ENCODE measurements at places on chromosomes 16 and 17. TPM values are rescaled to one million over a fixed set of nuclear protein-coding genes. Genes with fewer than 3 reads are reported as not detected.

DNA sequence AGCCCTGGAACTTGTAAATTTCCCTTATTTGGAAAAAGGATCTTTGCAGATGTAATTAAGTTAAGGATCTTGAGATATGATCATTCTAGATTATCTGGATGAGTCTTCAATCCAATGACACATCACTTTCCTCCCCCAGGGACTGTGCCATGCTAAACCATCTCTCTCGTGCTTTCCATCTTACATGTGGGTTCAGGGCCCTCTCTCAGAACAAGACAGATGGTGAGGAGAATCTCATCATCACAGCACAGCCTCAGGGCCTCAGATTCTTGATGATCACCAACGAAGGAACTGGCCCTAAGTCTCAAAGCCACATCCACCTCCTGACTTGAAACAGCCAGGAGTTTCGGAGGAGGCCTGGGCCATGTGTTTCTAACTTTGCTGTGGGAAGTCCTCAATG lies 78.7 kb downstream of the LITAF start:
- DNase-seq, result no peak

DNA sequence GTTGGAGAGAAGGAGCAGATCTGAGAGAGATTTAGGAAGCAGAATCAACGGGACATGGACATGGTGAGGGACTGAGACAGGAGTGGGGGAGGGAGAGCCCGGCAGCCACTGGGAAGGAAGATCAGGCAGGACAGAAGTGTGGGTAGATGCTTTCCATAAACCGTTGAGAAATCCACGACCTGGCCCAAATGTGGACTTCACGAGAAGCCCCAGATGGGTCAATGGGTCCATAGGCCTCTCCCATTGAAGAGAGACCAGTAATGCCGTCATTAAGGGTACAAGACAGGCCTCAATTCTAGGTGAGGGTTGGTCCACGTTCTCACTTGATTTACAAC lies 530 bp upstream of the CCL22 start:
- DNase-seq, result no peak

- no peak for DNase-seq
These were observed 186.4 kb upstream of the CDH13 start for GRCh38 chr16:82440336-82440735.

DNA sequence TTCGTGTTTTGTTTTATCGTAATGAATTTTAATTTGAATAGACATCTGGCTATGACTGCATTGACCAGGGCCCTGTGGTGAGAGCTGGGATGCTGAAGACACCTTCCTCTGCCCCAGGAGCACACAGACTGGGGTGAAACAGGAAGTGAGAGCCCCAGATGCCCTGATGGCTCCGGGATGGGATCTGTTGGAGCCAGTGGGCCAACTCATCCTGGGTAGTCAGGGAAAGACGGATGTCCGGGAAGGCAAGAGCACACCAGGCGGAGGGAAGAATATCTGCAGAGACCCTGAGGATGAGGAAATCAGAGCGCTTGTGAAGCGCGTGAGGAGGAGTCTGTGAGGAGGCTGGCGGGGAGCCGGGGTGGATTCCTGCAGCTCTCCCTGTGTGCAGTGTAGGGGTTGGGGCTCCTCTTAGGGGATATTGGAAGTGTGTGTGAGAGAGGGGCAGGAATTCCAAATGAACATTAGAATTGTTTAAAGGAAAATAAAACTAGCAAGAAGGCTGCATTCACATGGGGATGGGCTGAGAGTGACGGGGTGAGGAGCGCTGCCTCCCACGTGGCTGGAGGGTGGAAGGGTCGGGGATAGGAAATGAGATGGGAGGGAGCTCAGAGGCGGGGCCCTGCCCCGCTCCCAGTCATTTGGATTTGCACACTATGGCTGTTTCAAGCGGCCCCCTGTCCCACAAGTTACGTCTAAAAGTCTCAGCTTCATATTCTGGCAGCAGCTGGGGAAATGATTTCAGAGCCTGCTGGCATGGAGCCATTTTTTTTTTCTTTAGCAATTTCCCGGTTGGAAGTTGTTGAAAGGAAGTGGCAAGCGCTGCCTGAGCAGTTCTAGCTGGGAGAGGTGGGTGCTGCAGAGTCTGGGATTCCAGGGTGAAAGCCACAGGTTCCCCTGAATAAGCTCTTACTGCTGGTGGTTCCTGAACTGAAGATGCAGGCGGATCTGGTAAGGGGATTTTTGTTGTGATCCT lies 71.2 kb upstream of the LGALS9 start:
- DNase-seq, result peak; percentile 50

RHOT1 gene
- total RNA-seq, result 43.6 TPM

RAB26 gene
- not detected for total RNA-seq

IL17C gene
- not detected for total RNA-seq

SSTR5 gene
- total RNA-seq, result not detected

- DNase-seq, result no peak
These were observed 24.2 kb downstream of the CASKIN2 start for GRCh38 chr17:75490953-75491649.

ABCC1 gene
- 25.0 TPM for total RNA-seq

GRCh38 chr17:45316434-45317110 lies at the start of gene MAP3K14:
TSS of gene MAP3K14 (minus strand) at chr17:45317020. CDS start at chr17:45290745, 26,275 bp downstream.
- DNase-seq, result no peak

TEDC2 gene
- total RNA-seq, result 36.3 TPM

SLC52A1 gene
- total RNA-seq, result not detected

GRCh38 chr16:50842589-50842988 lies 100.7 kb downstream of the CYLD start:
- DNase-seq, result peak; percentile 39

DNA sequence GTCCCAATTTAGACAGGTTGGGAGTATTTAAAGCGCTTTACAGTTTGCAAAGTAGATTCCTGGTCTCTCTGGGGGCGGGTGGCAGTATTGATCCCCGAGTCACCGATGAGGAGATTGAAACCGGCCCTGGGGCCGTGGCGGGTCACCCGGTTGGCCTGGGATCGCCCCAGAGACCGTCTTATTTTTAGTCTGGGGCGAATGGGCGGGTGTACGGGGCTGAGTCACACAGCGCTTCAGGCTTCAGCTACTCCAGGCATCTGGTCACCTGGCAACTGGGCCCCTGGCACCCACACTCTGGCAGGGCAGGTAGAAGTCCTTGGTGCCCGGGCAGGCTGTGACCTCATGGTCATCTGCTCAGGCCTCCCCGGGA lies 669 bp downstream of the MIEF2 start:
- DNase-seq, result no peak

GRCh38 chr17:66678061-66678460 lies 156.9 kb upstream of the CACNG5 start:
- DNase-seq, result no peak

EVI2B gene
- total RNA-seq, result 0.47 TPM

KIAA0753 gene
- 14.7 TPM for total RNA-seq

DNA sequence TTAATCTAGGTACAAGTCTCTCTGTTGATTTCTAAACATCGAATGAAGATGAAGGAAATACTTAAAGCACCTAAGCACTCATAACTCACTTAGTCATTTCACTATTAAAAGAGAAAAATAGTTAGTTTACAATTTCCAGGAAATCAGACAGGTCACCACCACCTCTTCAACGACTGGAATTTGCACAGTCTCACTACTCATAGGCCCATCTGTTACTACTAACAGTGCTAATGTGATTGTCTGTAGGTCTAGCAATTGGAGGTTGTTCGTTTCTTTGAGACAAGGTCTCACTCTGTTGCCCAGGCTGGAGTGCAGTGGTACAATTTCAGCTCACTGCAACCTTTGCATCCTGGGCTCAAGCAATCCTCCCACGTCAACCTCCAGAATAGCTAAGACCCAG lies 444.6 kb downstream of the MAF start:
- DNase-seq, result no peak

DNA sequence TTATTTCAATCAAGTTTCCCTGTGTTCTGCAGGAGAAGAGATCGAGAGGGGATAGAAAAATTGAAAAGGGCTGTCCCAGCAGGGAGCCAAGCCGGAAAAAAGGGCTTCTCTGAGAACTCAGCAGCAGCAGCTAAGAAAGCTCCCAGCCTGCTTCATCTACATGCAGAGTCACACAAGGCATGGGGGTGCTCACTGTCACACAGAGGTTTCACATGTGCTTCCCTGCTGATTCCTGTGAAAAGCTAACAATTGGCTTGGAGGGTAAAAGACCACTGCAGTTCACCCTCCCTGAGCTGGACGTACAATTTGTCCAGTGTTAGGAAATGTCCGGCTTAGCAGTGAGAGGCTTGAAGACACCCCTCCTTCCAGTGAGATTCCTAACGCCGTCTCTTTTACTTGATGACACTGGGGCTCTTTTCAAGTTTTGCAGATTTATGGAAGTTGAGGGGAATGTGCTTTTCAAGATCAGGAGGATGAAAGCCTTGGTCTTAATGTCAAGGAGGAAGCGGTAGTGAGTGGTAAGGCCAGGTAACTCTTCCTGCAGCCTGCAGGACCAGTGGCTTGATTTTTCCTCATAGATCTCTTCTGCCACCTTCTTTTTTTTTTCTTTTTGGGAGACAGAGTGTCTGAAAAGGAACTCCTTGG lies 85.6 kb downstream of the WNT3 start:
- DNase-seq, result no peak

GRCh38 chr17:37651849-37652248 lies 8.6 kb upstream of the DDX52 start:
- DNase-seq, result no peak

MT1E gene
- total RNA-seq, result 63.9 TPM

- no peak for DNase-seq
These were observed 1243.8 kb downstream of the CDH8 start for GRCh38 chr16:60792437-60792836.

STAC2 gene
- not detected for total RNA-seq

TBC1D10B gene
- 42.5 TPM for total RNA-seq

SLFN11 gene
- total RNA-seq, result 13.9 TPM

GRCh38 chr16:86546638-86547013 lies 8.4 kb downstream of the MTHFSD start:
- no peak for DNase-seq

DNA sequence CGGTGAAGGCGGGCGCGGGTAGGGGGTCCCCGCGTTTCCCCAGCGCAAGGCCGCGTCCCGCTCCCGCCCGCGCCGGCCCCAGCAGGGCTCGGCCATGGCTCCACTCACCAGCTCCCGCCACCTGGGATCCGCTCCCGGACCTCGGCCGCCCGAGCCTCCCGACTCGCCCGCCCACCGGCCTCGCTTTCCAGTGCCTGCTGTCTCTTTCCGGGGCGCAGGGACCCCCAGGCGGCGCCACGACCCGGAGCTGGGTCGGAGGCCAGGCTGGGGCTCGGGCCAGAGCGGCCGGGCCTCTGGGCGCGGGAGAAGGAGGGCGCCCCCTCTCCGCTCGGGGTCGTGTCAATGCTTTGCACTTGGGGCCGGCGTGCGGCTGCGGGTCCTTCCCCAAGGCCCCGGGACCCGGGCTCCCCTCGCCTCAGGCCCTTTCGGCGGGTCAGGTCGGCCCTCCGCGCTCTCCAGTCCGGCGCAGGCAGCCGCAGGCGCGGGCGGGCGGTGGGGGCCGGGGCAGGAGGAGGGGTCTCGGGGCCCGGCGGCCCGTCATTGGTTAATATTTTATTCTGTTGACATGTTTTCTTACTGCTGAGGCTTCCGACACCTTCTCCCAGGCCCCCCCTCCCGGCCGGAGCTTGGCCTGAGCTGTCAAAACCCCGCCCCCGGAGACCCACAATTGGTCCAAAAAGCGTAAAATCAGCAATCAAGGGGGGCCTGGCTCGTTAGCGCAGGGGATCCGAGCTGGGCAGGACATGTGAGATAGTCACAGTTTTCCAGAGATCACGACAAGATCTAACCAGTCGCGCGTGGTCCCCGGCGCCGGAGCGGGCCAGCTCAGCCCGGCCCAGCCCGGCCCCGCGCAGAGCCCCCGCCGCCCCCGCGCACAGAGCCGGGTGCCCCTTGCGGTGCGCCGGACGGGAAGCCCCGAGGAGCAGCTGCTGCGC lies at the start of gene TBX2:
TSS of gene TBX2 (plus strand) at position 713 of the 935 bp plus-strand sequence. CDS start 334 bp downstream, outside the sequence.
- peak; percentile 95 for DNase-seq

DNA sequence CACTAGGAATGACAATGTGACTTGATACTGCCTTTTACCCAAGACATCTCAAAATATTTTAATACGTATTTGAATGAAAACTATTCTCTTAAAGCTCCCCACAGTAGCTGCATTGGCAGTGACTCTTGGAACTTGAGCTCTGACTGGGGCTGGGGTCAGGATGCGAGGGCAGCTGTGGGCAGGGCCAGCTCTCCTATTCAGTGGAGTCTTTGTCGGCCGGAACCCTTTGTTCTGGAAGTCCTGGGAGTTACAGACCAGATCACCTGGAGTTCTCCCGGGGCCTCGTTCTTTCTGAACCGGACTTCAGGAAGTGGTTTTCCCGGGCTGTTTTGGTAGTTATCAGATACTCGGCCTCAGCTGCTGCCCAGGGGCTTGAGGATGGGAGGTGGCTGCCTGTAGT lies 84.9 kb downstream of the NPIPB11 start:
- peak; percentile 37 for DNase-seq

GRCh38 chr17:17711641-17712162 lies 30.4 kb downstream of the RAI1 start:
- DNase-seq, result peak; percentile 68

DNA sequence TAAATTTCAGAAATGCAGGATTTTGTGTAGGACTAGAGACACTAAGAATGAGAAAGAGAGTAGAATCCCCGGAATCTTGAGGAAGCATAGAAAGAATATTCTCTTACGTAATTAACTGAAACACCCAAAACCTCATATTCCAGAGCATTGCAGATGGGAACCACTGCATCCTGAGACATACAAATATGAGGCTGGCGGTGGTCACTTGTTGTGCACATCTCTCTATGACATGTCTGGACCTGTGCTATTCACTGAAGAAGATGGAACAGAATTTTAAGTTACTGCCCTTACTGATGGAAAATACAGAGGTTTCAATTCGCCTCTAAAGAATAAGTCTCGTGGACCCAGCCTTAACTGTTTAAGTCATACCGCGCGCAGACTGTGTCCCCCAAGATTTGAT lies 806 bp downstream of the RAD51C start:
- no peak for DNase-seq

GRCh38 chr17:64253470-64253869 lies 9.6 kb downstream of the TEX2 start:
- DNase-seq, result no peak

- DNase-seq, result no peak
These were observed 132.3 kb upstream of the RPL38 start for GRCh38 chr17:74070998-74071679.

DNA sequence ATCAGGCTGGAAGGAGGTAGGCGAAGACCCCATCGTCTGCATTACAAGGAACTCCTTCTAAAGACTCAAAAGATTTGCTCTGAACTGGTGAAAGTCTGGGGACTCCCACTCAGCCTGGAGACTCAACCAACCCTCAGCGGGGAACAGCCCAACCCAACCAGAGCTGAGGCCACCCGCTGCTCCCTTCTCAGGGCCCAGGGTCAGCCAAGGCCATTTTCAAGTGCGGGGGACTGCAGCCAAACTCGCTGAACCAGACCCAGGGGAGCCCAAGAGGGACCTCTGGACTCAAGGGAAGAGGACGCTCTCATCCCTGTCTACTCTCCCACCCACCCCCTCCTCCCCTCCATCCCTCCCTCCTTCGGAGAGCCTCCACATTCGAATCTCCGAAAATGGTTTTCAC lies 24.1 kb downstream of the XYLT1 start:
- no peak for DNase-seq

GRCh38 chr17:61420745-61421398 lies 21.2 kb downstream of the TBX2 start:
- DNase-seq, result no peak

DNA sequence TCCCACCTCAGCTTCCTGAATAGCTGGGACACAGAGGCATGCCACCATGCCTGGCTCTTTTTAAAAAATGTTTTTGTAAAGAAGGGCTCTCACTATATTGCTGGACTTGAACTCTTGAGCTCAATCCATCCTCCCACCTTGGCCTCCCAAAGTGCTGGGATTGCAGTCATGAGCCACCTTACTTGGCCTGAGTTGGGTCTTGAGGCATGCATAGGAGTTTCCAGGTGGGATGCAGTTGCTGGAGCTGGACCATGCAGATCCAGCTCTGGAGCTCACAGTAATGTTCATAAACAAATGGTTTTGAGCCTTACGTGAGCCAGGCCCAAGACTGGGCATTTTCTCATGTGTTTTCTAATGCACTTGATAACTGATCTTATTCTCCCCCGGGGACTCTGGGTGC lies 22.9 kb downstream of the RBFOX3 start:
- DNase-seq, result no peak

Data from SJSA1 (cell line).